ENCODE measurements at places on chromosomes 4 and X. TPM values are rescaled to one million over a fixed set of nuclear protein-coding genes. Genes with fewer than 3 reads are reported as not detected.

GPM6B gene
- total RNA-seq = 527 TPM

ERCC6L gene
- 0.09 TPM for total RNA-seq

NLGN3 gene
- total RNA-seq = 20.6 TPM

DSPP gene
- not detected for total RNA-seq

RENBP gene
- total RNA-seq = 23.0 TPM

BRS3 gene
- not detected for total RNA-seq

AMELX gene
- total RNA-seq = not detected
